ENCODE measurements at places on chromosomes 3 and 15.
A peak's percentile ranks its signal among the peaks of the same experiment; 100 is the strongest.

- DNase-seq: peak; percentile 34
Measured at GRCh38 chr3:29978036-29978435, 628.4 kb upstream of the TGFBR2 start.

DNA sequence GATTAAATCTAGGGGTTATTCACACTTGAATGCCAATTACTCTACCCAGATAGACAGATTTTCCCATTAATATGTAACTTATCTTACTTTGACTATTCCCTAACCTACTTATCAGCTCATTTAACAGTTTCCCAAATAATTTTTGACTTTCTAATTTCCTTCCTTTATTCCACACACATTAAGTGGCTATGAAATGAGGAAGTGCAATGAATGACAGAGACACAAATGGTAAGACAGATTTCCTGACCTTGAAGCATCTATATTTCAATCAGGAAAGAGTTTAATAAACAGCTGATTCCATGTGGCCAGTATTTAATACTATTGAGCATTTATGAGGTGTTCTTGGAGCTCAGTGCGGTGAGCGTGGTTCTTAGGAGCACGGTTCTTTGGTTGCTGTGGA, 78.8 kb downstream of the SLC7A14 start:
- DNase-seq: no peak

- DNase-seq: no peak
Measured at GRCh38 chr3:182686033-182686886, 107.0 kb upstream of the ATP11B start.

DNA sequence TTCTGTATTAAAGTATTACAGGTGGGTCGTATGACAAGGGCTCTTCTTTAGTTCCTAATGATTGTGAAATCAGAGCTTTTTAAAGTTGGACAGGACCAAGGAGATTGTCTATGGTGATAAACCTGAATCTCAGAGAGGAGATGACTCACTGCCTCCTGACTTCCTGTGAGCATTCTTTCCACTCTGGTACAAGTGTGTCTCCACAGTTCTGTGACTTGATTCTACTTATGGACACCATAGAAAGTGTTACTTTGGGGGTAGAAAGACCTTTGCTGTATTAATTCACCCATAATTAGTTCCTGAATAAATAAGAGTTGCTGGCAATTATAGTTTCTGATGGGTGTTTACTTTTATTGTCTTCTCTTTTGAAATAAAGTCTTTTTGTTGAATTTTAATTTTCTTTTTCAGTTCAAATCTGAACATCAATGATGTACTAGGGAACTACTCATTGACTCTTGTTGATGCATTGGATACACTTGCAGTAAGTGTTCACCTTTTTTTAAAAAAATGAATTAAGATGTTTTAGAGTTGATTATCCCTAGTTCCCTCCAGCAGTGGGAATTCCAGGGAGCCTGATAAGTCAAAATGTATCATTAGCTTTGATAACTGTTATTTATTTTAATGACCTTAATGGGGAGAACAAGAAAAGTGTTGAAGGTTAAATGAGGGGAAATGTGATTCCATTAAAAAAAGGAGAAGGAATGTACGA, 7.4 kb downstream of the EDEM1 start:
- DNase-seq: peak; percentile 77

DNA sequence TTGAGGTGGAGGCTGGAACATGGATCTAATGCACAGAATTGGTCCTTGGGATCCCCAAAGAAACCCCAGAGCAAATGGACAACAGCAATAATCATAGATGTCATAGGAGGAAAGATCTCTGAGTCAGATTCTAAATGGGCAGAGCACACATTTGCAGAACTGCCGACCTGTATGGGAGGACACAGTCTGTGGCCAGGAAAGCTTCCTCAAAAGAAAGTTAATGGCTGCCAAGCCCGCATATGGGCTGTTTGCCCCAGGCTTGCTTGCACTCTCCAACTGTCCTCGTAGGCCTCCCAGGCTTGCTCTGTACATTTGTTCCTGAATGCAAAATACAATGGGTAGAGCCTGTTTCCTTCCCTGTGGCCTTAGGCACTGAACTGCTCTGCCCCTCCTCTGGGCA, 102.0 kb upstream of the PLXNA1 start:
- DNase-seq: no peak

DNA sequence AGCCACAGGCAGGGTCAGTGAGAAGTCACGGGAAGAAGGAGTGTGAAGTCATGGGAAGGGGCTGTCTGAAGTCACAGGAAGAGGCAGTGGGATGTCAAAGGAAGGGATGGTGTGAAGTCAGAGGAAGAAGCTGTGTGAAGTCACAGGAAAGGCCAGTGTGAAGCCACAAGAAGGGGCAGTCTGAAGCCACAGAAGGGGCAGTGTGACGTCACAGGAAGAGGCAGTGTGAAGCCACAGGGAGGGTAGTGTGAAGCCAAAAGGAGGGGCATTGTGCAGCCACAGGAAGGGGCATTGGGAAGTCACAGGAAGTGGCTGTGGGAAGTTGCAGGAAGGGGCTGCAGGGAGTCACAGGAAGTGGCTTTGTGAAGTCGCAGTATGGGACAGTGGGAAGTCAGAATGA, 35.1 kb downstream of the GASK1A start:
- no peak for DNase-seq

- no peak for DNase-seq
Measured at GRCh38 chr3:172131746-172132145, 92.4 kb downstream of the FNDC3B start.

GRCh38 chr15:49627407-49627877, 6.6 kb downstream of the DTWD1 start:
- peak; percentile 93 for DNase-seq

All from AG10803 (cell line).